ENCODE measurements at places on chromosomes 4 and X.

- DNase-seq = peak; percentile 93
Observed at GRCh38 chr4:99088481-99089365, at the start of gene ADH5. Gene ADH5 (minus strand): TSS chr4:99088788. CDS start chr4:99088700, 88 bp downstream.

- DNase-seq = no peak
Observed at GRCh38 chr4:152825336-152825735, 45.6 kb downstream of the ARFIP1 start.

DNA sequence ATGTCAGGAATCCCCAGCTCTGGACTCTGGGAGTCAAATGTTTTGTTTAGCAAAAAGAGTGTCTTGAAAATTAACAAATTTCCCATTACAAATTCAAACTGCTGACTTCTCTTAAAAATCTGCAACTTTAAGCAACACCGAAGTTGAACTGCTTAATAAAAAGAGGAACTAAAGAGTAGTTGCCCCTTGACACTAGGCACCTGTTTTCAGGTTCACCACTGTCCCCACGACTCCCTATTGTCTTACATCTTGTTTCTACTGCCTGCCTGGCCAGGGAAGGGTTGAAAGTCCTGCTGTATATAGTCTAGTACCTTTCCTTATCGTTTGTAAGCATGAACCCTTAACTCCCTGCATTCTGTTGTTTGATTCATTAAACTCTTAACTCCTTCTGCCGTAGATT lies 173.9 kb downstream of the SCFD2 start:
- DNase-seq = no peak

DNA sequence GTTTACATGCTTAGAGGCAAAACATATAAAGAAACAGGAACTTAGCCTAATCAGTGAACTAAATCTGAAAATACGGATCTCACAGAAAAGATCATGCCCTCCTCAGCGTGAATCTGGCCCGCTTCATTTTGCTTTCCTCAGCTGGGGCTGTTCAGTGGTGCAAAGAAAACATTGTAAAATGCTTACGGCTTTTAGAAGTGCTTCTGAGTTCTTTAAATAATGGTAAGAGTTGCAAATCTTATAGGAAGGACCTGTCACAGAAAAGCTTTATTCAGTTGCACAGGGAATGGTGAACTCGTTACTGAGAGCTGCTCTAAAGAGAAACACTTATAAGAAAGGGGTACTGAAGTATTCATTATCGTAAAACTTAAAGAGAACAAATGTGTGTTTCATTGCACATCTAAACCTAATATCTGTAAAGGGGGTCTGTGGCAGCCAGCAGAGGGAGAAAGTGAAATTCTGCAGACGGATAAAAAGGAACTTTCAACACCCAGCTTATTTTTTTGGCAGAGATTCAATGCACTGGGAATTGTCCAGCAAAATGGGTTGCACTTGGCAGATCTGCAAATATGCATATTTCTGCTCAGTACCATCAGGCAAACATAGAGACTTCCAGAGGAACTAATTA lies 139.2 kb upstream of the ANK2 start:
- DNase-seq = no peak

- DNase-seq = no peak
Observed at GRCh38 chr4:56405016-56405415, 17.7 kb upstream of the AASDH start.

GRCh38 chrX:54473993-54474859 lies 21.8 kb downstream of the FGD1 start:
- DNase-seq = no peak

- no peak for DNase-seq
Observed at GRCh38 chr4:8112036-8112576, 46.5 kb downstream of the ABLIM2 start.

DNA sequence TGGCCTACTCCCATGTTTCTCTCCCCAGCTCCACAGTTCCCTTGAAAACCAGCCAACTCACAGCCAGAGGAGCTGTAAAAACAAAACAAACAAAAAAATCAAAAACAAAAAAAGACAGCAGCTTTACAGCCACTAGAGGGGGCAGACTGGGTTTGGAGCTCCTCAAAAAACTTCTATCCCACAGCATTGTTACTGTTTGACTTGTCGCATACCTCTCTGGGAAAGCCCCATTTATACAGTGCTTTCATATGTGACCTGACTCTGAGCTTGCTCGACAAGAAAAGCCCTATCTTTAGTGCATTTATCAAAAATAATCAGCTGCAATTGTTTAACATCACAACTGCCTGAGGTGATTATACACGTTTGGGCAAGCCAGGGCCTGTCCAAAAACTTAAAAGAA lies 21.6 kb downstream of the TSPAN6 start:
- DNase-seq = peak; percentile 57

GRCh38 chr4:154332681-154333421 lies 158.7 kb downstream of the DCHS2 start:
- peak; percentile 58 for DNase-seq

DNA sequence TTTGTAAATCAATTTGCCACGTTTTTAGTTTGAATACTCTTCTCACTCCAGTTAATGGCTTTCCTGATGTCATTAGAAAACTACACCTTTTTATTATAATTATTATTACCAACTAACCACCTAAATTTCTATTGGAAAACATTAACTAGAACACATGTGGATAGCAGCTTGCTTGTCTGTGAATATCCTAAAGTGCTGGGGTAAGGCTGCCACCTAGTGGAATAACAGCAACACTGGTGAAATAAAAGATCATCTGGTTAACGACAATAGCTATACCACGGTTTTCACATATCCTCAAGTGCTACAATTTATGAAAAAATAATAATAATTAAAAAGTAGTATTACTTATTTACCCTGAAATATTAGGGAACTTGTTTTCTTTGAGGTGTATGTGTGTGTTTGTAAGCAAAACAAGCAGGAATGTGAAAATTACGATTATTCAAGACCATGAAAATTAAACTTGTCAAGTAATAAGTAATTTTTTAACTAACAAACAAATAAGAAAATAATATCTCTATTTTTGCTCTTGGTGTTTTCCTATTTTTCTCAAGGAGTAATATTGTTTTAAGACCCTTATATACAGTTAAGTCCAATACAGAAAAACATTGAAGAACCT lies 130.1 kb upstream of the TECRL start:
- peak; percentile 60 for DNase-seq

DNA sequence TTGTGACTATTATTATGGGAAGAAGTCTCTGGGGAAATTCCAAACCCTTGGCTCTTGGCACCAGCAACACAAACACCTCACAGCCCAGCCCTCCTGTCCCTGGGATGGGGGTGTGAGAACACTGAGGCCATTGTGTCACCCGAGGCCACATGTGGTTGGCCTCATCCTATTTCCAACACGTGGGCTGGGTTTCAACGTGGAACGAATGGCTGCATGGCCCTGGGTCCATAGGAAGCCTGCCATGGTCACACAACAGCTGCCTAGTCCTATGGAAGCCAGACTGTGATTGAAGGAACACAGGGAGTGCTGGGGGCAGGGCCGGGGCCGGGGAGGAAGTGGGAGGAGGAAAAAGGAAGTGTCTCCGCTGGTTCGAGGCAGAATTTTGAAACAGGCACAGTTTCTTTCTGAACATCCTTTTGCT lies 10.0 kb downstream of the CLCN4 start:
- peak; percentile 7 for DNase-seq

DNA sequence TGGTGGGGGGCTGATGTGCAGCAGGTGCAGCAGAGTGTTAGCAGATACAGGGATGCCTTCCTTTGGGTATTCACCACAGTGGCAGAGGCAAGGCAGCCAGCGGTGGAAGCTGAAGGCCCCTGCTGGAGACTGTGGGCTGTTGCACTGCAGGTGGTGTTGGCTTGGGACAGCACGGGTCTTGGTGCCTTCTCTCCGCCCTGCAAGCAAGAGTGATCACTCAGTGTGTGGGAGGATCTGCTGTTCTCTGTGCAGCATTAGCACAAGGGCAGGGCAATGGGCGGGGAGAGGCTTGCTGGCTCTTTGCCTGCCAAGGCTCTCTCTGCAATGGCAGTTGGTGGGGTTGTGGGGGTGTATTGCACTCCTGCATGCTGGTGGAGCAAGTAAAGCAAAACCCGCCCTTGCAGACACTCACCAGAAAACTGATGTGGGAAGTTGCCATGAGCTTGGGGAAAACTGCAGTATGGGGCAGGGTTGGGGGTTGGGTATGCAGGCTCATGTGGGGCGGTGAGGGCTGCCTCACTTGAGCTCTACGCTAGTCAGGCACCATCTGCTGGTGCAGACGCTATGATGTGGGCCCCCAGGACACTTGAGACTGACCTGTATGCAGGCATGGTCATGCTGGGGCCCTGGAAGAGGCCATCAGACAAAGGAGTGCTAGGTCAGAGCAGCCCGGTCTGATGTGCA lies 820.8 kb upstream of the GRIA3 start:
- no peak for DNase-seq

- no peak for DNase-seq
Observed at GRCh38 chr4:110224812-110225211, 26.4 kb upstream of the ELOVL6 start.

GRCh38 chr4:169311643-169312365 lies 41.0 kb upstream of the SH3RF1 start:
- peak; percentile 4 for DNase-seq

DNA sequence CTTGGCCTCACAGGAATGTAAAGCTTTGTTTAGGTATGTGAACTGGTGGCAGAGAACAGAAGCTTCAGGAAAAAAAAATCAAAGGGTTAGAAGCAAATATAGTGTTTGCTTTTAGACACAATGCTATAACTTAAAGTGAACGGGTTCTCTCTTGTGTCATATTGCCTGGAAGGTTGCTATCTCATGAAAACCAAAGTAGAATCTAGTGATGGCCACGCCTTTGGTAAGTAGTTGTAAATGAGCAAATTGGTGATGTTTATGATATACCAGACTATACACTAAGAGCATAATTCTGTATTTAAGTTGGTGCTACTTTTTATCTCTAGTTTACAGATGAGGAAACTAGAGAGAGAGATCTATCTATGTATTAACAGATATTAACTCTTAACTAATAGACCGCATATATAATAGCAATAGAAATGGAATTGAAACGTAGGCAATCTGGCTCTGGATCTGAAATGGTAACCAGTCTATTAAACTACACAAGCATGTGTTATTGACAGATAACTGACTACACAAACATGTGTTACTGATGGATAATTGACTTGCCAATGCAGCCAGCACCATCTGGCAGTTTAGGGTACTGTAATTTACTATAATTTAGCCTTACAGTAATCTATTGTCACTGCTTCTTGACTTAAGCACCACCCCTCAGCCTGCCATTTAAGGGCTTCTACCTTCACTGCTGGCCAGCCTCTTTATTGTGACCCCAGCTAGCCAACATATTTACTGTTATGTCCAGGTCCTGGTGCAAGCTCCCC lies 40.8 kb downstream of the HCCS start:
- DNase-seq = no peak

- no peak for DNase-seq
Observed at GRCh38 chrX:126165721-126166461, at the start of gene DCAF12L2. Gene DCAF12L2 (minus strand): TSS chrX:126166289. CDS start chrX:126165924, 365 bp downstream.

DNA sequence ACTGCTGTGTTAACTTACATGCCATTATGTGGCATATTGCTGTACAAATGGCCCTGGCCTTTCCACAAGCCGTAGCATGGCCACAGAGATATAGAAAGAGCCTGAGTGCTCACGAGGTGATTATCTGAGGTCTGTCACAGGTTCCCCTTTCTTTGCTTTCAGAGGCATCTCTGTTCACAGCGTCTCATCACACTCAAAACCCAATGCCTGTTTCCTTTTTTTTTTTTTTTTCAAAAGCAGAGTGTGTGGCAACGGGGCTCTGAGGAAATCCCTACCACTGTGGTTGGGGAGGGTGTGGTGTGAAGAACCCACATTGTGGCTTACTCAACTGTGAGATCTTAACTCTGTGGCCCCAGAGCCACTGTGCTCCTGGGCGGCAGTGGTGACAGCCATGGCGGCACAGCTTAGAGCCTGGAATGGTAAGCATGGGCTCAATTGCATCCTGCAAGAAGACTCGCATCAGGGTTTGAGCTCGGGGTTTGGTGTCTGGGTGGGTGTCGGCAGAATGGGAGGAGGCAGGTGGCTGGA lies 30.8 kb downstream of the RTL5 start:
- peak; percentile 81 for DNase-seq

- no peak for DNase-seq
Observed at GRCh38 chr4:94673961-94674360, 83.8 kb upstream of the BMPR1B start.

- DNase-seq = no peak
Observed at GRCh38 chrX:50629774-50630173, 159.1 kb upstream of the DGKK start.

- no peak for DNase-seq
Observed at GRCh38 chr4:139786494-139787354, 121.1 kb downstream of the MGST2 start.

GRCh38 chrX:5057786-5058185 lies 1170.9 kb downstream of the NLGN4X start:
- no peak for DNase-seq

GRCh38 chr4:74996996-74997395 lies 64.1 kb downstream of the PARM1 start:
- DNase-seq = no peak

DNA sequence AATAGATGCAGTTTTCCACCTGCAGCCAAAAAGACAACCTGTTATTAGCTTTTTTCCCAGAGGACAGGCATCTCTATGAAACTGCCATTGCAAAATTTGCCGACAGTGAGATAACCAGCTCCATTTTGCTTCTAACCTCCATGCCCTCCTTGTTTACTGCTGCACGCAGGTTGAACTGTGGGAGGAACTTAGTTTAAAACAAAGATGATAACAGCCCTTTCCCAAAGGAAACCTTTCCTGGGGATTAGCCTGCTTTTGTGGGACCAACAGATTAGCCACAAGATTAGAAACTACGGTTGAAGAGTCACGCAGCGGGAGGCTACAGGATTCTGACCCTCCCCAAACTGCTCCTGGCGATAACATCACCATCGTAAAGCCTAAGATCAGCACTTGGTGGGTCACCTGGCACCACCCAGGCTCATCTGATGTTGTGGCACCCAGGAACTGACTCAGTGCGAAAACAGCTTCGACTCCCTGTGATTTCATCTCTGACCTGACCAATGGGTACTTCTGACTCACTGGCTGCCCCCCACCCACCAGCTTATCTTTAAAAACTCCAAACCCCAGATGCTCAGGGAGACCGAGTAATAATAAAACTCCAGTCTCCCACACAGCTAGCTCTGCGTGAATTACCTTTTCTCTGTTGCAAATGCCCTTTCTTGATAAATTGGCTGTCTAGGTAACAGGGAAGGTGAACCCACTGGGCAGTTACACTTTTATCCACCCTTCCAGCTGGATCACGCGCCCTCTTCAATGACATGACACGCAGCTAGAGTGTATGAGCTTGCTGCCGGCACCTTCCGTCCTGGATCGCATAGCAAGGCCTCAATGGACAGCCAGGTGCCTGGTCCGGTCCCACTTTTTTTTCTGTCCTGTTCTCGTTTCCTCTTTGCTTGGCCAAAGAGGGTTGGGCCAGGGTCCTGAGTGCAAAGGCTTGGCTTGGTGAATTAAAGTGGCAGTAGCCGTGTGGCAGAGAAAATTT lies 27.2 kb downstream of the NOP14 start:
- DNase-seq = peak; percentile 96
